ENCODE measurements at places on chromosomes 12 and 14. TPM values are rescaled to one million over a fixed set of nuclear protein-coding genes. Genes with fewer than 3 reads are reported as not detected.

DNA sequence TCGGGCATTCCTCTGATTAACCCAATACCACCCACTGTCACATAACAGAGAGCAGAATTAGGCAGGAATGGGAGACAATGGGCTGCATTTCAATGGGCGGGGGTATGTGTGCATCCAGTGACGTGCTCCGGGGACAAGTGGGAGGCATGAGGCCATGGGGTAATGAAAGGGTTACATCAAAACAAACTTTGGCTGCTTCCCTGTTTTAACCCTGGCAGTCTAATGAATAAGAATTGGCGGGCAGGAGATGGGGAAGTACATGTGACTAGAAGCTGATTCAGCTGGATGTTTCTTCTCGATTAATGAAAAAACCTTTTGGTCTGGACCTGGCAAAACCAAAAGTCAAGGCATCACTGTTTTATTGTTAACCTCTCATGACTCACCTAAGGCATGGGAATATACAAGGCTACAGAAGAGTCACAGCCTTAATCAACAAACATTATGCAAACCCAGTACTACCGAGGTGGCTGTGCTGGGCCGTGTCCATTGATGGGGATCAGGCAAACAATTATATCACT lies 44.2 kb downstream of the SOCS2 start:
- H3K27me3 ChIP-seq = no peaks in the 10 kb centered on the region
- no peaks in the 10 kb centered on the region for H3K36me3 ChIP-seq
- no peaks in the 10 kb centered on the region for H3K4me1 ChIP-seq
- DNase-seq = no peak
- no peak overlapping the region for H3K27ac ChIP-seq

- H3K27ac ChIP-seq = no peak overlapping the region
- H3K4me1 ChIP-seq = no peaks in the 10 kb centered on the region
- no peak for DNase-seq
- no peaks in the 10 kb centered on the region for H3K36me3 ChIP-seq
- no peaks in the 10 kb centered on the region for H3K27me3 ChIP-seq
- no peak overlapping the region for H3K4me3 ChIP-seq
Observed at GRCh38 chr14:31405106-31405505, 15.2 kb downstream of the HEATR5A start.

- H3K36me3 ChIP-seq = no peaks in the 10 kb centered on the region
- no peak for DNase-seq
- no peaks in the 10 kb centered on the region for H3K27me3 ChIP-seq
Observed at GRCh38 chr14:94850309-94851211, 80.6 kb upstream of the GSC start.

DNA sequence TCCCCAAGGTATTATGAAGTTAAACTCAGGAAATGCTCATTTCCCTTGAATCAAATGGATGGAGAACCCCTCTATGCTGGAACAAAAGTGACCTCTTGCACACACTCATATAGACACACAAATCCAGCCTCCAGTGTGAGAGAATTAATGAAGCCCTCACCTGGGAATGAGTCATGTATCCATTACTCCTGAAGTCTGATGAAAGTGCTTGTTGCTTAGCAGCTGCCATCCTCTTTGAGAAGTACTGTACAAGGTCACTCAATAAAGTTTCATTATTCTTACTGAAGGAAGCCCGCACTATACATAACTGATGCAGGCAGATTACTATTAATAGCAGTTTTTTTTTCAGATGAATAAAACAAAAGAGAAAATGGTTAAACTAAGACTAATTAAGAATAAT lies 102.3 kb downstream of the RERG start:
- no peaks in the 10 kb centered on the region for H3K36me3 ChIP-seq
- H3K4me3 ChIP-seq = no peak overlapping the region
- no peak for DNase-seq
- no peaks in the 10 kb centered on the region for H3K27me3 ChIP-seq
- H3K4me1 ChIP-seq = no peaks in the 10 kb centered on the region

KRT7 gene
- 5.6 TPM for total RNA-seq

DNA sequence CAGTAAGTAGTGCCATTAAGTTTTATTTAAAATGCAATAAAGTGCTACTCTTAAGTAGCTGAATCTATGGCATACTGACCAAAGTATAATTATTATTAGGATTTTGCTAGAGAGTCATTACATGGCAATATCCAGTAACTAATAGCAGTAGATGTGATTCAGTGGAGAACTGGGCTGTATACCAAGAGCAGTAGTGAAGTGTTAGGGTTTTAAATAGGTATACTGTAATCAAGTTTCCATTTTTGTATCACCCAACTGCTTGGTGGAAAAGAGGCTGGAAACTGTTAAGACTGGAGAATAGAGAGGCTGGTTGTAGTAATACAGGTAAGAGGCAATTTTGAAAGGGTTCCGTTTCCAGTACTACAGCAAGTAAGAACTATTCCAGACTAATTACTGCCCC lies 13.3 kb upstream of the LLPH start:
- no peak overlapping the region for H3K4me3 ChIP-seq
- H3K36me3 ChIP-seq = peaks cover 46% of the 10 kb centered on the region
- peaks cover 4% of the 10 kb centered on the region for H3K4me1 ChIP-seq
- no peak overlapping the region for H3K27ac ChIP-seq

DNA sequence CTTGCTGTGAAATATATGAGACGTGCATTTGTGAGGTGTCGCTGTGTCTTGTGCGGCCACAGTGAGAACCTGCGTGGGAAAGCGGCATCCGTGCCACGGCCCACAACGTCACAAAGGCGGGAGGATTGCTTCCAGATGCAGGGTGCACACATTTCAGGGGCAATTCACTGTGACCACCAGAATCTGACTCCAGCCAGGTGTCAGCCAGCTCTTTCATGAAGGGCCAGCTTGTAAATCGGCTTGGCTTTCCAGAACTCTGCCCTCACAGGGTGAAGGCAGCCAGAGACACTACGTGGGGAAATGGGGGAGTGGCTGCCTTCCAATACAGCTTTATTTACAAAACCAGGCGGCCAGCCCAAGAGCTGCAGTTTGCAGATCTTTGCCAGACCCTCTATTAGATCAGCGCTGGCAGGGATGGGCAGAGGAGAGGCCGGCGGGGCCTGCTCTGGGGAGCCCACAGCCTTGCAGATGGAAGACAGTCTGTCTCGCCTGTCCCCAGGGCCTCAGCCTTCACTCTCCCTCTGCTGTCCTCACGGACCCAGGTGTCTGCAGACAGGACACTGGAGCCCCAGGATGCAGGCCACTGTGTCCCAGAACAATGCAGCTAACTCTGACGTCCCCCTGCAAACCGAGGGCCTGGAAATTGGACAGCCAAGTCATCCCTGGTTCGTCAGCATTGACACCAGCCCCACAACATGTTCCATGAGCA lies 53.5 kb downstream of the ADGRD1 start:
- H3K4me1 ChIP-seq = no peaks in the 10 kb centered on the region
- H3K36me3 ChIP-seq = no peaks in the 10 kb centered on the region
- no peaks in the 10 kb centered on the region for H3K27me3 ChIP-seq

- no peaks in the 10 kb centered on the region for H3K27me3 ChIP-seq
- H3K36me3 ChIP-seq = no peaks in the 10 kb centered on the region
- no peak overlapping the region for H3K4me3 ChIP-seq
- H3K27ac ChIP-seq = no peak overlapping the region
- no peaks in the 10 kb centered on the region for H3K4me1 ChIP-seq
Observed at GRCh38 chr14:70061108-70061507, 127.6 kb downstream of the SLC8A3 start.

DNA sequence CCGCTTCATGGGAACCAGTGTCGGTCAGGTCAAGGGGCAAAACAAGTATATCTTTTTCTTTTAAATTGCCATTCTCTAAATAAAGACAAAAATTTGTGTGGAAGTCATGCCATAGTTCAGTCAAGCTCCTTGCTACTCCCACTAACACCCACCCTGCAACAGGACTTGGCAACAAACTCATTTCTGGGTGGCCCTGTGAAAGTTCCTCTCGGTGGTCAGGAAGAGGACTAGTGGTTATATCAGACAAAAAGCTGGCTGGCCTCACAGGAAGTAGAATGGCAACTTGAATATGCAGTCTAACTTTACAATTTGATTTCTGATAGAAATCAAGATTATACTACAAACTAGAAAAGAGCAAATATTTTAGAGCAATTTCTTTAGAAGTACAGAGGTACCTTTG lies 11.2 kb downstream of the DHRS7 start:
- H3K4me1 ChIP-seq = peaks cover 41% of the 10 kb centered on the region
- H3K4me3 ChIP-seq = no peak overlapping the region
- H3K27me3 ChIP-seq = no peaks in the 10 kb centered on the region

GRCh38 chr14:21098892-21099595 lies 589 bp upstream of the ZNF219 start:
- H3K36me3 ChIP-seq = no peaks in the 10 kb centered on the region
- DNase-seq = no peak
- peak overlapping the region; percentile 58 for H3K4me3 ChIP-seq
- no peak overlapping the region for H3K27ac ChIP-seq

GRCh38 chr12:26939192-26939832 lies 1.0 kb downstream of the FGFR1OP2 start:
- peak overlapping the region; percentile 87 for H3K4me3 ChIP-seq
- H3K27ac ChIP-seq = peak overlapping the region; percentile 91
- no peaks in the 10 kb centered on the region for H3K27me3 ChIP-seq
- no peak for DNase-seq
- peaks cover 63% of the 10 kb centered on the region for H3K4me1 ChIP-seq

GRCh38 chr12:13343375-13343774 lies 146.8 kb downstream of the EMP1 start:
- H3K27ac ChIP-seq = no peak overlapping the region
- no peaks in the 10 kb centered on the region for H3K4me1 ChIP-seq
- no peak overlapping the region for H3K4me3 ChIP-seq

DNA sequence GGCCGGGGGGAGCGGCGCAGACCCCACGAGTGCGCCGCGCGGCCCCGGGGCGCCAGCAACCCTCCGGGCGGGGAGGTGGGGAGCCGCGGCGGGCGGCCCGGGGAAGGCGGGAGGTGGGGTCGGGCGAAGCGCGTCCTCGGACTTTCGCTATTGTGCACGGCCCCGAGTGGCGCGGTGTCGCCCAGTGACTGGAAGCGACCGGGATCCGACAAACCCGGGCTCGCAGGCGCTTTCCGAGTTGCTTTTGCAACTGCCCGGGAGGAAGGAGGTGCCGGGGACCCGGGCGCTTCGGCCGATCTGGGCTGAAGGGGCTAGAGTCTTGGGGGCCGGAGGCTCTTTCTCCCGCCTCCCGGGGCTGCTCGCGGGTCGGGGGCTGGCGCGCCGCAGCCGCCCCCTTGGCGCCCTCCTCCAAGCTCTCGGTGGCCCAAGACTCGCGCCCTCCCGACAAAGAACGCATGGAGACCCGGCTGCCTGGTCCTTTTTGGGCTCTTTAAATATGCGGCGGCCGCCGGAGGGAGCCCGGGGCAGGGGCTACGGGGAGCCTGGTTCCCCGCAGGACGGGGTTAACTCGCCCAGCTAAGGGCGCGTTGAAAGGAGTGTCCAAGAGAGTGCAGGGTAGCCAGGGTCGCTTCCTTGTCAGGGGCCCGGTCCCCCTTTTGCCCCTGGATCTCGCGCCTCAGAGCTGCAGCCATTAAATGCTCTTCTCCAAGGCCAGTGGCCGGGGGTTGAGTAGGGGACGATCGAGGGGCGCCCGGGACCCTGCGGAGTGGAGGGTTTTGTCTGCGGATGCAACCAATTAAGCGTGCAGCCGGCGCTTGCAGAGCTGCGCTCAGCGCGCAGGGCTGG lies 1.4 kb downstream of the HMGA2 start:
- no peak overlapping the region for H3K4me3 ChIP-seq
- DNase-seq = no peak
- no peaks in the 10 kb centered on the region for H3K36me3 ChIP-seq
- H3K27ac ChIP-seq = no peak overlapping the region

GRCh38 chr14:64147126-64147790 lies 146.9 kb downstream of the ESR2 start:
- H3K27me3 ChIP-seq = no peaks in the 10 kb centered on the region
- no peak overlapping the region for H3K27ac ChIP-seq
- no peaks in the 10 kb centered on the region for H3K4me1 ChIP-seq
- peaks cover 32% of the 10 kb centered on the region for H3K36me3 ChIP-seq
- no peak for DNase-seq

STXBP6 gene
- total RNA-seq = 0.38 TPM

- no peak overlapping the region for H3K27ac ChIP-seq
- H3K4me3 ChIP-seq = no peak overlapping the region
- no peak for DNase-seq
- H3K36me3 ChIP-seq = no peaks in the 10 kb centered on the region
- H3K27me3 ChIP-seq = no peaks in the 10 kb centered on the region
- no peaks in the 10 kb centered on the region for H3K4me1 ChIP-seq
Observed at GRCh38 chr12:39752482-39753137, 133.0 kb upstream of the ABCD2 start.

DNA sequence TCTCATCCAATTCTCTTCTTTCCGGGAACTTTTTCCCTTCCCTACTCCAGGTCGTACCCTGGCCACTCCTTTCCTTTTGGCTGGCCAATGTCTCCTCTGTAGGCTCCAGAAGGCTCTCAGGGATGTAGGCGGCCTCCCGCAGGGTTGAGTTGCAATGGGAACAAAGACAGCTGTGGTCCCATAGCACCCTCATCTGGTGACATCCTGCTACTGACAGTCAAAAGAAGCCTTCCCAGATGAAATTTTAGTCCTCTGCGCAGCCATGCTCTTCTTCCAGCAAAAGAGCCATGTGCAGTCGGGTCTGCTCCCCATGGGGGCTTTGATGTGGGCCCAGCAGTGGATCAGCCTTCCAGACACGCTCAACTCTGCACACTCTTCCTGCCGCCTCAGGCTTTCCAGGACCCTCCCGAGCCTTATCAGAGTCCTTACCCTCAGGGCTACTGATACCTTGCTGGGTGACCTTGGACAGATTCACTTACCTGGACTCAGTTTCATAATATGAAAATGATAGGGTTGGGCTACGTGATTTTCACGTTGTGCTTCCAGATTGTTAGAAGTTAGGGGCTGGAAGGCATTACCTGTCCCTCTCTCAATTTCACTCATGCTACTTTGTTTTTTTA lies 5.5 kb upstream of the CELA1 start:
- H3K27ac ChIP-seq = no peak overlapping the region
- no peak overlapping the region for H3K4me3 ChIP-seq
- DNase-seq = no peak
- H3K36me3 ChIP-seq = no peaks in the 10 kb centered on the region
- H3K27me3 ChIP-seq = no peaks in the 10 kb centered on the region

GRCh38 chr12:49880756-49881414 lies 22.8 kb downstream of the FAIM2 start:
- DNase-seq = no peak
- no peaks in the 10 kb centered on the region for H3K4me1 ChIP-seq
- no peak overlapping the region for H3K27ac ChIP-seq
- no peak overlapping the region for H3K4me3 ChIP-seq

PAH gene
- not detected for total RNA-seq

GRCh38 chr14:76219873-76220272 lies 68.2 kb downstream of the GPATCH2L start:
- no peaks in the 10 kb centered on the region for H3K36me3 ChIP-seq
- no peaks in the 10 kb centered on the region for H3K4me1 ChIP-seq
- DNase-seq = no peak
- no peak overlapping the region for H3K27ac ChIP-seq

DNA sequence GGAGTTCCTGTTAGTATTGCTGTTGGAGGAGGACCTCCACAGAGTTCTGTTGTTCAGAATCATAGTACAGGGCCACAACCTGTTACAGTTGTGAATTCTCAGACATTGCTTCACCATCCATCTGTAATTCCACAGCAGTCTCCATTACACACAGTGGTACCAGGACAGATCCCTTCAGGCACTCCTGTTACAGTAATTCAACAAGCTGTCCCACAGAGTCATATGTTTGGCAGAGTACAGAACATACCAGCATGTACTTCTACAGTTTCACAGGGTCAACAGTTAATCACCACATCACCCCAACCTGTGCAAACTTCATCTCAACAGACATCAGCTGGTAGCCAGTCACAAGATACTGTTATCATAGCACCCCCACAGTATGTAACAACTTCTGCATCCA lies 120.8 kb downstream of the ARID2 start:
- no peak for DNase-seq
- H3K27me3 ChIP-seq = no peaks in the 10 kb centered on the region
- no peak overlapping the region for H3K27ac ChIP-seq
- H3K4me3 ChIP-seq = no peak overlapping the region

SDSL gene
- total RNA-seq = 0.20 TPM

All from CD8-positive, alpha-beta memory T cell (primary cell).